ENCODE measurements at places on chromosomes 4 and X.

- DNase-seq = no peak
Observed at GRCh38 chrX:154800478-154801210, 4.6 kb downstream of the MPP1 start.

DNA sequence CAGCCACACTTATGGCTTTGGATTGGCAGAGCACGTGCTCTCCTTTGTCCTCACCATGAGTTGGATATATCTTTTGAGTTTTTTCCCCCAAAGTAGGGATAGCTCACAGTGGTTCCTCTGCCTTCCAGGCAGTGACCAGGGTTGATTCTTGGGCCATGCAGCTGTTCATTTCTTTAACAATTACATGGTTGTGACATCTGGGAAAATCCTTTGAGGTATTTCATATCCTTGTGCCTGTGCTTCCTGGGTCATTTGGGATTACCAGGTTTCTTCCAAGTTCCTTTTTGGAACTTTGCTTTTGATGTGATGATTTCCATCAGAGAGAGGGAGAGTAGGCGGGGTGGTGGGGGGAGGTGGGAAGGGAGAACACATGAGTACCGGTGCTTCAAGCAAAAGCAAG, 15.6 kb downstream of the BCORL1 start:
- no peak for DNase-seq

GRCh38 chrX:2837961-2838360, 9.2 kb downstream of the GYG2 start:
- DNase-seq = no peak

GRCh38 chr4:8427761-8428287, 12.7 kb downstream of the ACOX3 start:
- peak; percentile 57 for DNase-seq

DNA sequence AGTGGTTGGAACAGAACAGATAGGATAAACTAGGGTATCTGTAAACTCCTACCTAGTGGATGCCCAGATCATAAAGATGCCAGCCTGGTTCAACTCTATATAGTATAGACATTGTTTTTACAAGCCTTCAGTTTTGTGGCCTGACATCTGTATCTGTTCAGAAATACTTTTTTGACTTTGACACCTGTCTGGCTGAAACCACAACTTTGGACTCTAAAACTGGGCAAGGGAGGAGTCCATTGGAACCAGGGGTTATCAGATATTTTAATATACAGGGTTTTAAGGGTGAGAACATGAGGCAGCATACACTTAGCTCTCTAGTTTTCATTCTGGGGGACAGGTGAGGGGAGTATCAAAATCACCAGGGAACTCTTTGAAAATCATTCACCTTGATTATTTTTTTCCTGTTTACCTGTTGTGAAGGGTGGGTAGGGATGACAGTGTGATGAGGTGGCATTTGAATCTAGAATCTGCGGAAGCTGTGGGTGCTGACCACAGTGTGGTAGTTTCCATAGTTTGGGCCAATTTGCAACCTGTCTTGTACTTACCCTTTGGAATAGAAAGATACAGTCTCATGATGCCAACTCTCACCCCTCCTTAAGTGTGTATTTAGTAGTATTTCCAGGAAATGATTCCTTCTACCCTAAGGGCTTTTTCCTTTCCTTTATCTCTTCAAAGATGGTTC, 20.6 kb downstream of the GAB1 start:
- DNase-seq = no peak

DNA sequence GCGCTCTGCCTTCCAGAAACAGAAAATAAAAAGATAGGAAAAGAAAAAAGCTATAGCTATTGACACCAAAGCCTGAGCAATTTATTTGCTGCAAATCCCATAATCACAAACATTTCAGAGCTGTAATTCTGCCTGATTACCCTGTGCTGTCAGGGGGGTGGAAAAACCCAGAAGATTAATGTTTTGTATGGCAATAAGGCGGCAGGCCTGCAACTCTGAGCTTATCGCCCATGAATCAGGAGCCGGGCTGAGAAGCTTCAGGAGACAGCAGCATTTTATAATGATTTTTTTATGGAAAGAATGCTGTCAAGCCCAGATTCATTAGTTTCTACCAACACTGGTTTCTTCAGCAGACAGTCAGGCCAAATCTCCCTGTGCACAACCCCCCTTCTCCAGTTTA, 82.6 kb upstream of the TMEM164 start:
- DNase-seq = peak; percentile 26
